Activated naive CD8-positive, alpha-beta T cell treated with anti-CD3 and anti-CD28 coated beads, Interleukin-2, amount 10 ng/mL, durations not matched to agents 7 days and 5 days (primary cell): ENCODE measurements at places on chromosomes 16 and 17. TPM values are rescaled to one million over a fixed set of nuclear protein-coding genes. Genes with fewer than 3 reads are reported as not detected.
A peak's percentile ranks its signal among the peaks of the same experiment; 100 is the strongest.

DNA sequence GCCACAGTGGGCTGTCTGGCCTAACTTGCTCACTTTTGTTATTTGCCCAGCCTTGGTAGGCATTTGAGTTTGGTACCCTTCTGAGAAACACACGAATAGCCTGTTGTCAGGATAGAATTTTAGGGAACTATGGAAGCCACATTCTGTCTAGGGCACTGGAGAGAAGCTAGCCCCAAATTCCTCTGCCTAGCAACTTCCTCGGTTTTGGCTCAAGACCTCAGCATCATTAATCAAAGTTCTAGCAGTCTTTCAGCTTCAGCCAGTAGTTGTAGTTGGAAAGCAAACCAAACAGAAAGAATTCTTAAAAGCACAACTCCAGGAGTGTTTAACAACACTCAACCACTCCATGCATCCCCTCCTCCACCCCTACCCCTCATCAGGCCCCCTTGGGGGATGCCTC is 572.1 kb upstream of the PSMD7 start:
- DNase-seq, result no peak

DNA sequence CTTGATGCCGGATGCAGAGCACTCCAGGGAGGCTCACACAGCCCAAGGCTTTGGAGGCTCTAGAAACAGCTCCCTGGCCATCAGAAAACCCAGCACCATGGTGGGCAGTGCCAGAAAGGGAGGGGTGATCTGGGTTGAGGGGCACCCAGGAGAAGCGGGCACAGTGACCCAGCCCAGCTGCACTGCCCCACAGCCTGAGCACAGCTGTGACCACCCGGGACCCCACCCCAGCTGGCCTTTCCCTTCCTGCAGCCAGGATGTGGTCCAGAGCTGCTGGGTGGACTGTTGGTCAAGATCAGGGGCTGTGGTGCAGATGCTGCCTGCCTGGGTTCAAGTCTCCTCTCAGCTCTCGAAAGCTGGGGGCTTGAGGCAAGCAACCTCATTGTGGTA is 223.1 kb downstream of the ZNF423 start:
- DNase-seq, result no peak

DNA sequence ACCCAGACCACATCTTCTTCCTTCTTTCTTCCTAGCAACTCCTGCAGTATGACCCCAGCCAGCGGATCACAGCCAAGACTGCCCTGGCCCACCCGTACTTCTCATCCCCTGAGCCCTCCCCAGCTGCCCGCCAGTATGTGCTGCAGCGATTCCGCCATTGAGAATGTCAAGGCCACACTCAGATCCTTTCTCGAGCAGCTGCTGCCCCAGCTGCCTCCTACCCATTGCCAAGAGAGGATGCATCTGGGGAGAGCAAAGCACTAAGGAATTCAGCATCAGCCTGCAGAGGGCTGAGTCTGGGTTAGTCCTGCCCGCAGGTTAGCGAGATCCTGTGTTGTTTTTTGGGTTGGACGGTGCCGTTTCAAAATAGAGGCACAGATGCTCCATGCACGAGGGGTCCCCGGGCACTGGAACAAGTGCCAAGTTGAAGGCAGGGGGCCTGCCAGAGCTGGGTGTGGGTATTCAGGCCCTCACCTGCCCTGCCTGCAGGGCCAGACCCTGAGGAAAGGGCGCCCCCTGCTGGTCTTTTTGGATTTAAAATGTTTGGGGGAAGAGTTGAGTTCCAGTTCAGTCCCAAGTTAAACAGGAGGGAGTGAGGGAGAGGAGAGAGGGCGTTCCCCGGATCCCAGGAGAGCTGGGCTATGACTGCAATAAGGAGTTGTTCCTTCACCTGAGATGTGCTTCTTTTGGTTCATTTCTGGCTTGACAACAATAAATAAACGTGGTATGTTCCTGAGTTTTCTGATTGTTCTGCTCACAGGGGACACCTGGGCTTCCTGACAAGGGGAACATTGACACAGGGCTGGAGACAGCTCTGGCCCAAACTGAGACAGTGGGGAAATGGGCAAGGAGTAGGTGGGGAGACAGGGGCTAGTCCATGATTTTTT is 4.9 kb downstream of the CDK3 start:
- peak; percentile 79 for DNase-seq

DNA sequence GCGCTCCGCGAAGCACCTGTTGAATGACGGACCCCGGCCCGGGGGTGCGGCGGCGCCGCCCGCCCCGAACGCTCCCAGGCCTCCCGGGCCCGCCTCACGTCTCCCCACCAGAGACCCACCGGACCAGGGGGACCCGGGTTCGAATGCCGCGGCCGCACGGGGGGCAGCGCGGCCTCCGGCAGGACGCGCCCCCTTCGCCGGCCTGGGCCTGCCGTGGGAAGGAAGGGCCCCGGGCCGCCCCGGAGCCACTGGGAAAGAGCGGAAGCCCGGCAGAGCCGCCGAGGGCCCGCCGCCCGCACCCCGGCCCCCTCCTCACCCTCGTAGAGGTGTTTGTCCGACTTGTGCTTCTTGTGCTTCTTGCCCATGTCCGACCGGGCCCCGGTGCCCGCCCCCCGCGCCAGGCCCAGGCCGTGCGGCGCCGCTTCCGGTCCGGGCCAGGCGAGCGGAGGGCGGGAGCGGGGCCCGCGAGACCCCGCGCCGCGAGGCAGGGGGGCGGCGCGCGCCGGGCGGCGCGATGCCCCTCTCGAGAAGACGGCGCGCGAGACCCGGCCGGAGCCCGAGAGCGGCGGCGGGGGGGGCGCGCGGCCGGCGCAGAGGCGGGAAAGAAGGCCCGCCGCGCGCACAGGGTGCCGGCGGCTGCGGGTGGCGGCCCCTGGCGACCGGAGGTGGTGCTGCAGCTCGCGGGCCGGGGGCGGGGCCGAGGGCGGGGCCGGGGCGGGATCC is at the start of gene BRD7:
Gene BRD7, minus strand, starts transcription at position 579 of the 723 bp plus-strand sequence. Its CDS starts 214 bp downstream, at position 365.
- DNase-seq, result peak; percentile 85

DNA sequence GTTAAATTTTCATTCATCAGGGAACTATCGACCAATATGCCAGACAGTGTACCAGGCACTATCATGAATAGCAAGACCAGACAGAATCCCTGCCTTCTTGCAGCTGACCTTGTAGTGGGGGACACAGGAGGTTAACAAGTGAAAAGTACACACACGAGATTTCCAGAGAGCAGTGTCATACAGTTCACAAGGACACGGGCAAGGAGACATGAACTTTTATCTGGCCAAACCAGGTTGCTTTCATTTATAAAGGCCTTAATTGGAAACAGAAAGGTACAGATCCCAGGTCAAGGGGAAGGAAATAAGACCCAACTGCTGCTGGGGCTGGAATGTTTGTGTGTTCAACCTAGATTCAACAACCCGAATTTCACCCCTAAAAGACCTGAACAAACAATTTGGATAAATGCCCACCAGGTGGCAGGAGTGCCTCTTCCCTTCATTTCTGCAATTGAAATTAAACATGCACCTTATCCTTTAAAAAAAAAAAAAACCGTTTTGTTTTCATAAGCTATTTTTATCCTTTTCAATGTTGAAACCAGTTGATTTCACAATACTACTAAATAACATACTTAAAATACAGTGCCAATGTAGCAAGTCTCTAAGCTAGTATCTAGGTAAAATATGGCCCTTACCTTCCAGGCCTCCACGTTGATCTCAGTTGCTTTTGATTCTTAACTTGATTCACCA is 65.9 kb downstream of the EMP2 start:
- no peak for DNase-seq

GRCh38 chr16:81265658-81266451 is 27.4 kb downstream of the BCO1 start:
- DNase-seq, result no peak

DNA sequence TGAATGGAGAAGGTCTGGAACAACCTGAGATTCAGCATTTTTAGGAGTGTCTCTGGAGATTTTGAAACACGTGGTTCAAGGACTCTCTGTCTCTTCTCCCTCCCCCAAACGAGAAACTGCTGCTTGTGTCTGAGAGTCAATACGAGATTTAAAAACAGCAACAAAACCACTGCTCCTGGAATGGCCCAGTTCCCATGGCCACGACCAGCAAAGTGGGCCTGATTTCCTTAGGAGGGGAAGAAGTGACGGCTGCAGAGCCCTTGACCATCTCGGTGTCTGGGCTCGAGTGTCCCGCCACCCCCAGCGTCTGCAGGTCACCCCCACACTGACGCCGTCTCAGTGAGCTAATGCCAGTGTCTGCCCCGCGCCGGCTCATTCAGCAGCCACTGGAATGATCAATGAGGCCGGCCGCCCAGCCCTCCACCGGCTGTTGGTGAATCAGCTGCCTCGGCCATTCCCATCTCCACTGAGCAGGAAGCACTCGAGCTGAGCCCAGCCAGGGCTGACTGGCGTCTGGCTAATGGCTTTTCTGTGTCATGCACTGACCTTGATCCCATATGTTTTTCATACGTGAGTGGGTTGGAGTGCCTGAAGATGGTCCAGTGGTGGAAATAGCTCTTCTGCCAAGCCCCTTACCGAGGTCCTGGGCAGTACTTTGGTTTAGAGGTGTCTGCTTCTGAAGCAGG is 151.8 kb downstream of the PITPNC1 start:
- no peak for DNase-seq

- DNase-seq, result no peak
These were observed 142.2 kb downstream of the RAB11FIP4 start for GRCh38 chr17:31533546-31534155.

GRCh38 chr17:70076831-70077230 is 1.8 kb downstream of the KCNJ16 start:
- DNase-seq, result no peak

DNA sequence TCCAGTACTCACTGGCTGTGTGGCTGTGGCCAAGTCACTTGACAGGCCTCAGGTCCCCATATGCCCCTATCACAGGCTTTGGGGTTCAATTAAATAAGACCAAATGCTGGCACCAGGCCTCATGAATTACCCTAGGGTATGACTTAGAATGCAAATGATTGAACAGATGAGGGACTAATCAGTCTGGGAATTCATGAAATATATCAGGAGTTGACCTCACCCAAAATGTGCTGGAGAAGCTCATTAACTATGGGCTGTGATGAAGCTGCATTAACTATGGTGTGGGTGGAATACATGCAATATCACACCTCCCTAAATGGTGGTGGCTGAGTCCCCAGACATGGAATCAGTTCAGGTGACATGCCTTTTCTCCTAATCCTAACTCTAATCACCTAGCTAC is 72.1 kb downstream of the DNAH3 start:
- no peak for DNase-seq

GRCh38 chr17:35082073-35082657 is 18.7 kb upstream of the RFFL start:
- DNase-seq, result no peak

GRCh38 chr16:17313085-17313611 is 157.6 kb downstream of the XYLT1 start:
- no peak for DNase-seq

DNA sequence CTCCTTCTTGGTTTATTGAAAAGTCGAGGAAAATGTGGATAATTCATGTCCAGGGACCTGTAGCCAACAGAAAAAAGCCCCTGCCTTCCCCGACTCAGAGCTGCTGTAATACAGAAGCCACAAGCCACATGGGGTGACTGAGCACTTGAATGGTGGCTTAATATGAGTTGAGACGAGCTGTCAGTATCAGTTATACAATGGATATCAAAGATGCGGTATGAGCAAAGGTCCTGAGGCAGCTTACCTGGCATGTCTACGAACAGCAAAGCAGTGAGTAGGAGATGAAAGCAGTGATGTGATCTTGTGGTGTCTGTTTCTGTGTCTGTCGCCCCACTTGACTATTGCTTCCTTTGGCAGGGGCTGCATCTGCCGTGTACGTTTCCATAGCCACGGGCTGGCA is 12.2 kb upstream of the RMI2 start:
- no peak for DNase-seq

- no peak for DNase-seq
These were observed 7.9 kb upstream of the NAGPA start for GRCh38 chr16:5041600-5042133.

GRCh38 chr17:64281962-64282752 is 19.1 kb upstream of the TEX2 start:
- no peak for DNase-seq

GRCh38 chr16:67304020-67304419 is 22.5 kb downstream of the KCTD19 start:
- DNase-seq, result no peak

DNA sequence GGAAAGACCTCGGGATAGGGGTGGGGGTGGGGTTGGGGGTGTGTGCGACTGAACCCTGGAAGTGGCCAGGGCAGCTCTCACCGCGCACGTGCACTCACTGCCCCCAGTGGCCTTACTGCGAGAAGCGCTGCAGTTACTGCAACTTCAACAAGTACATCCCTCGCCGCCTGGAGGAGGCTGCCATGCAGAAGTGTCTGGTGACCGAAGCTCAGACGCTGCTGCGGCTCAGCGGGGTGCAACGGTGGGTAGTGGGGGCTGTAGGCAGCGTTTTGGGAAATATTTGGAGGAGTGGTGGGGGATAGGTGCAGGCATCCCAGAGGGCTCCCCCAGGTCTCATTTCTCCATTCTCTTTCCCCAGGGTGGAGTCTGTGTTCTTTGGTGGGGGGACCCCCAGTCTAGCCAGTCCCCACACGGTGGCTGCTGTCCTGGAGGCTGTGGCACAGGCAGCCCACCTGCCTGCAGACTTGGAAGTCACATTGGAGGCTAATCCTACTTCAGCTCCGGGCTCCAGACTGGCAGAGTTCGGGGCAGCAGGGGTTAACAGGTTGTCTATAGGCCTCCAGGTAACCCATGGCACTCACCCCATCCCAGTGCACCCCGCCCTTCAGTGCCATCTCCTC is 972 bp downstream of the RSAD1 start:
- DNase-seq, result no peak

GRCh38 chr16:13926891-13927290 is 6.9 kb downstream of the ERCC4 start:
- no peak for DNase-seq

- no peak for DNase-seq
These were observed 225.7 kb downstream of the CEP112 start for GRCh38 chr17:65966072-65966695.

DNA sequence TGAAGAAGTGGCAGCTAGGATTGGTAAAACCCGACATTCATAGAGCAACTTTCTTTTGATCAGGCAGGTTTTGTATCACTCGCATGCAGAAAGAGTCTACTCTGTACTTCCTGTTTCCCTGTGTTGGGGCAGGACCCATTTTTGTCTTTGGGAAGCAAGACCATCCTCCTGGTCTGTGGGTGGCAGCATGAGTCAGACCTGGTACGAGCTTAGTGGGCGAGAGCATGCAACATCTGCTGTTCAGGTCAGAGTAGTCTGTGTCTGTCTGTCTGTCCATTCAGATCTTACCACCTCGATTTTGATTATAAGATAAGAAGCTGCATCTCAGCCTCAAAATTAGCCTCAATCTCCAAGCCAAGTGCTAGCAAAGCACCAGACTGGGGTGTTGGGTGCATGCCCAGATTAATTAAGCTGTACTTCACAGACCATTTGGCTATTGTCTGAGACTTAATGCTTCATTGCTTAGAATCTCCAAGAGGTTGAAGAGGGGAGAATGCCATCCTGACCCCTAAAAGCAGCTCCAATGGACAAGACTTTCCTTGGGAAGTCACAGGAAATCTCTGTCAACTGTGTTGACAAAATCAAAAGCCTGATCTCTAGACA is 110.9 kb downstream of the XYLT1 start:
- no peak for DNase-seq

The NOTUM gene
- total RNA-seq, result 0.25 TPM

The EVI2A gene
- 74.9 TPM for total RNA-seq

The DNAH2 gene
- total RNA-seq, result not detected

The TBC1D28 gene
- not detected for total RNA-seq

The SOST gene
- not detected for total RNA-seq

The PNMT gene
- total RNA-seq, result not detected

The CACNG4 gene
- total RNA-seq, result not detected

The GOSR2 gene
- total RNA-seq, result 68.5 TPM

The CNGB1 gene
- not detected for total RNA-seq

The FZD2 gene
- total RNA-seq, result 0.36 TPM

The NEK8 gene
- total RNA-seq, result 7.1 TPM

The SERPINF2 gene
- 0.33 TPM for total RNA-seq

The SLFN12 gene
- 19.8 TPM for total RNA-seq
